ENCODE measurements at places on chromosomes 7 and 10.

DNA sequence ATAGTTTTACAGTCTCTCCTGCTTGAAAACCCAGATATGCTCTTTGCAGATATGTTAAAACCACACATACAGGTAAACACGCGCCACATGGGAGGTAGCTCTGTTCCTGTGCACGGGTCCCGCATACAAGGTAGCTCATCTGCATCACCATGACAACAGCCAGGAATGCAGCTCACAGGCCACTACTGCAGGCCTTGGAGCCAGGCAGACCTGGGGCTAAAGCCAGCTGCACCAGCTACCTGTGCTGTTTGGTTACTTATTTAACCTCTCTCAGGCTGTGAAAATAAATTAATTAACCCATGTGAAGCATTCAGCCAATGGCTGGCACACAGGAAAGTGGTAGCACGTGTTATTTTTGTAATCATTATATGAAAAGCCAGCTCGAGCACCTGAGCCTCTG lies 428.3 kb downstream of the TNS3 start:
- DNase-seq = no peak

DNA sequence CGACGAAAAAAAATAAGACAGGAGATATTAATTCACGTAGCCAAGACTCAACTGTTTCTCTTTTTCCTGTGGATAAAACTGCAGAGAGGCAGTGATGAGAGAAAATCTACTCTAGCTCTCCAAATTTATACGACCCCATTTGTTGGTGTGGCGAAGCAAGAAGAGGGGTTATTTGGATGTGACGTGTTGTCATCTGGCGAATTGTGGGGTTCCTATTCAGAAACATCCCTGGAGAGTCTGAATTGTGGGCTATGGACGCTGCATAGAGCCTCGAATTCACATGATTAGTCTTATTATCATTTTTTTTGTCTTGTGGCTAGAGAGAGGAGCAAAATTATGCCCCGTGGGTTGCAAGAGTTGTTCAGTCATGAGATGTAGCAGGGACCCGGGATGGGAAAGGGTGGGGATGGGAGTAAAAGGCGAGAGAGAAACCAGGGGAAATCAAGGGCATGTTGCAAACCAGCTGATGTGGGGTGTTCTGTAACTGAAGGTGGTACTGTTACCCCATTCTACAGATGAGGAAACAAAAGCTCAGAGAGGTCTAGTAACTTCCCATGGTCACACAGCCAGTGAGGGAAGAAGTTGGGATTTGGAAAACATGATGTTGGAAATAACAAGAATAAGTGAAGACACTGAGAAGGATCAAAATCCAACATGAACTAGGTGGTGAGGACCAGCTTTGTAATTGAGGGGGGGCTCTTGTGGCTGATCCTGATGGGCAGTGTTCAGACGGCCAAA lies 69.2 kb upstream of the SFMBT2 start:
- no peak for DNase-seq

- DNase-seq = no peak
Observed at GRCh38 chr7:157515342-157516041, 178.7 kb downstream of the DNAJB6 start.

DNA sequence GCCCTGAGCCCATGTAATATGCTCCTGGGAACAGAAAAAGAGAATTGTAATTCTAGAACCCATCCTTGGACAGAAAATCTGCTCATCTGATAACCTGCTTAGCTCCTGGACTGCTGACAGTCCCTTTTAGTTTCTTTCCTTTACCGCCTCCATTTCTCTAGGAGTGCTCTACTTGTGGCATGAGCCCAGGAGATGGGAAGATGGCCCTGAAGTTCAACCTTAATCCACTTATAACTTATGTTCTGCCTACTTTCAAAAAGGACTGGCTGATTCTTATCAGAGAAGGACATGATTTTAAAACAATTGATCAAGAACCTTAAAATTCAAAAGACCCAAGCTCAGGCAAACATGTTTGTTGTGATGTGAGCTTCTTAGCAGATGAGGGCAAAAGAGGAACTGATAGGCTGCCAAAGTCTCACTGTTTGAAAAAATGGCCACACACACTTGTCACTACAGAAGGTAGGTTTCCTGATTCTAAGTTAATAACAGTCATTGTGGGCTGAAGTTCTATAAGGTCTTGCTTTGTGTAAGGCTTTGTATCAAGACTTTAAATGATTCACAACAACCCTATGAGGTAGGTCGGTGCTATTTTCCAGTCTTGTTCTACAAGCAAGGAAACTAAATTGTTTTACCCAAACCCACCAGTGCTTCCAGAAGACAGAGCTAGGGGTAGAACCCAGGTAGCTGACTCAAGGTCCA lies 94.3 kb upstream of the AFAP1L2 start:
- no peak for DNase-seq

DNA sequence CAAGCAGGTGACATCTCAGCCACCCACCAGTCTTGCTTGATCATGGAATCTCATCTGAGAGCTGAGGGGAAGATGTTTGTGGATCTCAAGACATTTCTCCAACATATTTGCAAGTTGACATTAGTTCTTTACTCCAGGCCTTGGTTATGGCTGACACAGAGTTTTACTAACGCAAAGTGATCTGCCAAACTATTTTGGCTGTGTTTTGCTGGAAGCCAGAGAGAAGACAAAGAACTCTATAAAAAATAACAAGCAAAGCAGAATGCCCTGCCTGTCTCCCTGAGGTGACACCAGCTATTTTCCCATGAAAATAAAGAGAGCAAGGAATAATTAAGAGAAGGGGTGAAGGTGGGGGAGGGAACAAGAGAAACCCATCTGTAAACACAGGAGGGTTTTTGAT lies 286.4 kb downstream of the WDR11 start:
- no peak for DNase-seq

DNA sequence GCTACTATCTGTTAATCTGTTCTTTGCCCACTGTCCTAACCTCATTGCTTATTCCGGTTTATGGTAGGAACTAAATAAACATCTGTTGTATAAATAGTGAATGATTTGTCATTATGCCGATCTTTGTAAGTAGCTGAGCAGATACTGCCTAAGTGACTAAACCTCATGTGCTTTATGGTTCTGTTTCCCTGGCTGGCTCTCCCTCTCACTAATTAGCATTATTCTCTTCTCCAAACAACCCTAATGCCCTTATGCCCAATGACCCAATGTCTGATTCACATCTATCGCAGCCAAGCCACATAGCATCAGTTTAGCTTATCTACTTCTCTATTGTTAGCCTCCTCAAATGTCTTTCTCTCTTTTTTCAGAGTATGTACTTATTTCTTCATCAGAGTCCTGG lies 462.3 kb upstream of the POT1 start:
- no peak for DNase-seq

- peak; percentile 50 for DNase-seq
Observed at GRCh38 chr10:135601-136464, 578 bp downstream of the ZMYND11 start.

DNA sequence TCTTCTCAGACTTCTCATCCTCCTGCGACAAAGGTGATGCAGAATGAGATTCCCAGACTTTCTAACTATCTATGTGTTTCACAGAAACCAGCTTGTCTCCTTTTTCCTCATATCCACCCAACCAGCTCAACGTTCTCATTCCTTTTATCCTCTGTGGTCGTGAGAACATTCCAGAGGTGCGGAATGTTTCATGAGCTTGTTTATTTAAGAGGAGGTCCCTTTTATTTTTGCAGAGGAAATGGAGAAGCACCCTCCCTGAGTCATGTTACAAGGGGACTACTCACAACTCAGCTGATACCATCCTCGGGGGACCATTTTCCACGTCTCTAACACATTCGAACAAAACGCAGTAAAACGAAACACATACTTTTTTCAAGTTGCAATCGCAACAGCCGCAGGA lies 93.2 kb downstream of the ZRANB1 start:
- DNase-seq = no peak

DNA sequence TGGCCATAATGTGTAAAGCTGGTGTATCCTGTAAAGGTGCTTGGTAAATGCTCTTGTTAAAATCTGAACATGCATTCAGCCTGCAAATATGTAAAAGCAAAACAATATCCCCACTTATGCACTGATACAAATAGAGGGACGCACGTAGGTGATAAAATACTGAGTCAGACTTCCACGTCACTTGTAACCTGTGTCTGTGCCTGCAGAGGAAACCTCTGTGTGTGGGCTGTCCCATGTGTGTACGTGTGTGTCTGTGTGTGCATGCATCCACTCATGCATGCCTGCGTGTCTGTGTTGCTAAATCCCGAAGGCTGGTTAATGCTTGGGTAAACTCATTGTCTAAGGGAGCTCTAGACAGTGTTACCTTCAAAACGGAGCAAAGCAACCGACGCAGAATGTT lies 68.9 kb downstream of the KLF6 start:
- DNase-seq = no peak

DNA sequence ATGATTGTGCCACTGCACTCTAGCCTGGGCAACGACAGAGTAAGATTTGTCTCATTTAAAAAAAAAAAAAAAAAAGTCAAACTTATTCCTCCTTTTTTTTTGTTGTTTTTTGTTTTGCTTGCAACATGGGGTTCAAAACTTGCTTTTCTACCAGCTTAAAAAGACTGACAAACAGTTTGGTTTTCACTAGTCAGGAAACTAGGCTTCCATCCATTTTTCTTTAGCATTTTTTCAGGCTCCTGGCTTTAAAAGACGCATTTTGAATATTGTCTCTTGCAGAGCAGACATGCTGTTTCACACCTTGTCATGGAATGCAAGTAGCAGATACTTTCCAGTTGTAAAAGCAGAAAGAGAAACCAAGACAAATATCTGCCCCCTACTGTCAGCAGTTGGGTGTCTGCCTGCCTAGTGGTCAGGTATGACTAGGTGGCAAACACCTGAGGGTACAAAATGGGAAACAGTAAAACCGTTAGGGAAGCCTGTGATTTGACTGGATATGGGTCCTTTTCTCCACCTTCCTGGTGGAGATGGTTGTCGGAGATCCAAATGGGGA lies 139.9 kb downstream of the CCDC71L start:
- DNase-seq = no peak

DNA sequence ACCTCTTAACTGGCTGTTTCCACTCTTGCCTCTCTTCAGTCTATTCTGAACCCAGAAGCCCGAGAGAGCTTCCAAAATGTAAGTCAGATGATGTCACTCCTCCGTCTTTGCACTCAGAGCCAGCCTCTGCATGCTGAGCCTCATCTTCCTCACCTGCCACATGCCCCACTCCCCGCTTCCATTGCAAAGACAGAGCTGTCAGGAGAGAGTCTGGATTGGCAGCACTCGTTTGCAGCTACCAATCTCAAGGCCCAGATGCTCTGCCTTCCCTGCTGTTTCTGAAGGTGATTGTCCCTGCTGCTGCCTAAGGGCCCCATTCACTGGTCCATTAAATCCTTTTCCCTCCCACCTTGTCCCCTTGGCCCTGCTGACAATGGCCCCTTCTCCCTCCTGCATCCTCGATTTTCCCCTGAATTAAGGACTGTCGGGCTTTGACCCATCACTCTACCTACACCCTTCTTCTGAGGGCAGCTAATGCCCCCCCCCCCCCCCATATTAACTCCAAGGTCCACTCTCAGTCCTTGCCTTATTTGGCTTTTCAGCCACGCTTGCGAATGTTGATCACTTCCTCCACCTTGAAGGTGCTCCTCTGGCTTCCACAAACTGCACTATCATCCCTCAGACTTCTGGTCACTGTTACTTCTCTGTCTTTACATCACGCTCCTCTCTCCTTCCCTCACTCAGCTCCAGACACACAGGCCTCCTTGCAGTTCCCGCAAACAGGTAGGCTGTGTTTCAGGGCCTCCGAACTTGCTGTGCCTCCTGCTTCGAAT lies 98.5 kb downstream of the CHN2 start:
- DNase-seq = no peak

DNA sequence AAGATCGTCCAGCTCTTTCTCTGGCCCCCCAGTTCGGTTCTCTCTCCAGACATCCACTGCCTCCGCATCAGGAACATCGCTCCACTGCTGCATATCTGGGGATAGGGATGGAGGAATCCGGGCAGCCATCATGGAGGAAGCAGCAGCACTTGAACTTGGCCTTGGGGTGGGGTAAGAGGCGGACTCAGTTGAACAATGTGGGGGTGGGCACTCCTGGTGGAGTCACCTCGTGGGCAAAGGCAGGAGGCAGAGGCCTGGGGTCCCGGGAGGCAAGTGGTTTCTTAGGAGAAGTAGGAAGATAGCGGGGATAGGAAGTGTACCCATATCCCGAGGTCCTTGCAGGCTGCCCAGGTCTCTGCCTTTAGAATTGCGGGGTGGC lies 98.3 kb downstream of the CHST15 start:
- DNase-seq = no peak

DNA sequence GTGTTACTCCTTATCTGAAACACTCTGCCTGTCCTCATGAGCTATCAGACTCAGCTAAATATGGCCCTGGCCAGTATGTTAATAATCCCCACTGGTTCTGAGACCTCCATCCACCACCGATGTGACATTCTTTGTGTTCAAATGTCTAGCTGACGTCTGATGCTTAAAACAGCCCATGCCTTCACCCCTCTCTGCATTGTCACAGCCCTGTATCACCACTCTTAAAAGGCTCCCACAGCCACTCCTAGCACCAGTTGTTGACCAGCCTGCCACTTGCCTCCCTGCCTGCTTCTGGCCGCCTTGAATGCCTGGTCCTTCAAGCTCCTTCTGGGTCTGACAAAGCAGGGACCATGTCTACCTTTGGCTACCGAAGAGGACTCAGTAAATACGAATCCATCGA lies at the start of gene LMOD2:
LMOD2 (plus strand) TSS at position 253 of the 400 bp plus-strand sequence; CDS start at position 351, 98 bp downstream.
- no peak for DNase-seq

GRCh38 chr10:124240839-124241291 lies 147.5 kb upstream of the CHST15 start:
- no peak for DNase-seq

GRCh38 chr7:146831875-146832274 lies 715.3 kb downstream of the CNTNAP2 start:
- DNase-seq = no peak

GRCh38 chr7:145156834-145157233 lies 321.0 kb upstream of the TPK1 start:
- no peak for DNase-seq

DNA sequence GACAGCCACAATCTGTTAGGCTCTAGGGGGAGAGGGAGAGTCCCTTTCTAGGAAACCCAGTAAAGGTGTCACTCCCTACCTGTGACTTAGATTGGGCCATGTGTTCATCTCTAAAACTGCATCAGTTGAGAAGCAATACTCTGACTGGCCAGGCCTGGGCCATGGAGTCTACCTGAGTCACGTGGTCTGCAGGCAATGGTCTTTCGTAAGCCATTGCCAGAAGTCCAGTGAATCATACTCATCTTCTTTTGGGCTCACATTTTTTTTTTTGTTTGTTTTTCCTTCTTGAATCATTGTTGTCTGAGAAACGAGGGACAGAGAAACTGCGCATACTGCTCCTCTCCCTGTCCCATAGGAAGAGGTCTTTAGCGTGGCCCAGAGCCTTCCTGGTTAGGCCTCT lies 215.6 kb downstream of the CCSER2 start:
- no peak for DNase-seq

GRCh38 chr10:36424502-36424901 lies 700.9 kb upstream of the ANKRD30A start:
- no peak for DNase-seq

DNA sequence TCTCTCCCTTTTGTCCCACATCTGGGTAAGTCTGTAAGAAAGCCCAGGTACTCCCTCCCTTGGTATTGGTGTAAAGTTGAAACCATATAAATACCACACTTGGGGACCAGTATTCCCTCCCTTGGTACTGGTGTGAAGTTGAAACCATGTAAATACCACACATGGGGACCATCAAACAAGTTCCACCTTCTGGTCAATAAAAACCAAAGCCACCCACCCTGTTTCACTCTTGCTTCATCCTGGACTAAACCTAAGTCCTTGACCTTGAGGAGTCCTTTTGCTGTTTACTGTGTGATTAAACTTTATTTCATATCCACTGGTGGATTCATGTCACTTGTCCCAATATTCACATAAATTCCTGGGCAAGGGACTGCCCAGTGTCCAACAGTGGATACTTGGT lies 8.4 kb downstream of the P4HA1 start:
- DNase-seq = no peak
